ENCODE measurements at places on chromosomes 1 and 21. TPM values are rescaled to one million over a fixed set of nuclear protein-coding genes. Genes with fewer than 3 reads are reported as not detected.

The TTC39A gene
- total RNA-seq: 0.35 TPM

The KRTAP11-1 gene
- total RNA-seq: not detected

The FMO4 gene
- 3.7 TPM for total RNA-seq

The CSDE1 gene
- 785 TPM for total RNA-seq

The CYP4B1 gene
- not detected for total RNA-seq

The PROX1 gene
- under 0.01 TPM for total RNA-seq

The VANGL1 gene
- total RNA-seq: 5.7 TPM

The GBP2 gene
- total RNA-seq: 14.9 TPM

The CAMSAP2 gene
- total RNA-seq: 17.7 TPM

The ATP1A4 gene
- total RNA-seq: not detected

The IVL gene
- total RNA-seq: not detected

The SYF2 gene
- 19.2 TPM for total RNA-seq

The CNIH3 gene
- 14.0 TPM for total RNA-seq

The RC3H1 gene
- total RNA-seq: 11.9 TPM

The ANXA9 gene
- 0.08 TPM for total RNA-seq

The WNT3A gene
- total RNA-seq: not detected

The POU3F1 gene
- total RNA-seq: not detected

The MROH7 gene
- 0.15 TPM for total RNA-seq

The KANK4 gene
- total RNA-seq: not detected

The ESPN gene
- not detected for total RNA-seq

The ADCY10 gene
- under 0.01 TPM for total RNA-seq

The OPTC gene
- not detected for total RNA-seq

The KCNA3 gene
- total RNA-seq: 1.4 TPM

The PLA2G2C gene
- not detected for total RNA-seq

The HFM1 gene
- total RNA-seq: 0.08 TPM

The STK40 gene
- total RNA-seq: 26.4 TPM

The FAM110D gene
- 0.08 TPM for total RNA-seq
